Naive thymus-derived CD8-positive, alpha-beta T cell (primary cell): ENCODE measurements at places on chromosomes 7 and 10.
A peak's percentile ranks its signal among the peaks of the same experiment; 100 is the strongest.

DNA sequence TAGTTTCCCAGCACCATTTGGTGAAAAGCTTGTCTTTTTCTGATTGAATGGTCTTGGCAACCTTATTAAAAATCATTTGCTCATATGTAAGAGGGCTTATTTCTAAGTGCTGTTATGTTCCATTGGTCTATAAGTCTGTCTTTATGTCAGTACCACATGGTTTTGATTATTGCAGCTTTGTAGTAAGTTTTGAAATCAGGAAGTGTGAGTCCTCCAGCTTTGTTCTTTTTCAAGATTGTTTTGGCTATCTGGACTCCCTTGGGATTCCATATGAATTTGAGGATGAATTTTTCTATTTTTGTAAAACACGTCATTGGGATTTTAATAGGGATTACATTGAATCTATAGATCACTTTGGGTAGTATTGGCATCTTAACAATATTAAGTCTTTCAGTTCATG is 5.4 kb downstream of the KIF11 start:
- DNase-seq: no peak

GRCh38 chr7:104328970-104329825 is 795 bp downstream of the LHFPL3 start:
- DNase-seq: no peak

- DNase-seq: no peak
Observed at GRCh38 chr10:27068217-27068891, 31.9 kb downstream of the ANKRD26 start.

GRCh38 chr7:128211626-128212025 is 29.5 kb upstream of the LEP start:
- DNase-seq: no peak

DNA sequence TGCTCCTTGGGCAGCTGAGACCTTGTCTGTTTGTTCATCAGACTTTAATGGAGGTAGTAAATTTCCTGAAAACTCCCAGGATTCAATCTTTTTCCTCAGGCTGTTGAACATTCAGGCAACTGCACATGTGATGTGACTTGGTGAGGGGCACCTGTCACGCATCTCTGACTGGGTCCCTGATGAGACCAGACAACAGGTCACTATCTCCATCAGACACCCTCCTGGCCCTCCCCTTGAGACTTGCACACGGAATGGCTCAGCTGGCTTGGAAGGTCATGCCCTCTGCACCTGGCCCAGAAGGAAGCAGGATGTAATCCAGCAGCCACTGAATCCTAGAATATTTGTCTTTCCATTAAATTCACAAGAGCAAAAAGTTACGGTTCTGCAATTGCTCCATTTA is 15.9 kb downstream of the AQP1 start:
- no peak for DNase-seq

DNA sequence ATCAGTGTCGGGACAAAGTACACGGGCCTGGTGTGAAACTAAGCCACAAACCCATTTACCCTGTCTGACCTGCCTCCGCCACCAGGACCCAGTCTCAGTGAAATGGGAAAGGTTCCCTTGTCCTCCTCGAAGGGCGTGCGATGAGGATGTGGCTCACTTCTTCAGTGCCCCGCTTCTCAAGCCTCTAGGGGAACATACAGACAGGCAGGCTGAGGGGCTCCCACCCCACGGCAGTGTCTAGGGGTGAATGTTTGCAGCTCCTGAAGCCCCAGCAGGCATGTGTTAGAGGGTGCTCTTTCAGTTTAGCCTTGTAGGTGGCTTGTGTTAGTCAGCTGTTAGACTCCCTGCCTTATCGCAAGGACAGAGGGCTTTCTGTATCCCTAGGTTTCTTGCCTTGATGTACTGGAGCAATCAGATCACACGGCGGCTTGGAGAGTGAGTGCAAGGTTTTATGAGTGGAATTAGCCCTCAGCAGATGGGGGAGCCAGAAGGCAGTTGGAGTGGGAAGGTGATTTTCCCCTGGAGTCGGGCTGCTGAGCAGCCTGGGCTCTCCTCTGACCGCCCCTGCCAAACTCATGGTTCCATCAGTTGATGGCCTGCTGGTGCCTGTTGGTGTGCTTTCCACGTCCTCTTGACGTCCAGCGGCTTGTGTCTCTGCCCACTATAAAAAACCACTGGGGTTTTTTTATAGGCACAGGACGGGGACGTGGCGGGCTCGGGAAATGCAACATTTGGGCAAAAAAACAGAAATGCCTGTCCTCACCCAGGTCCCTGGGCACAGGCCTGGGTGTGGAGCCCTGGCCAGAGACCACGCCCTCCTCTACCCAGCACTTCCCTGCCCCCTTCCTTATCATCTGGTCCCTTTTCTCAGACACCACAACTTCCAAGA is 759 bp downstream of the NUDT1 start:
- peak; percentile 35 for DNase-seq

DNA sequence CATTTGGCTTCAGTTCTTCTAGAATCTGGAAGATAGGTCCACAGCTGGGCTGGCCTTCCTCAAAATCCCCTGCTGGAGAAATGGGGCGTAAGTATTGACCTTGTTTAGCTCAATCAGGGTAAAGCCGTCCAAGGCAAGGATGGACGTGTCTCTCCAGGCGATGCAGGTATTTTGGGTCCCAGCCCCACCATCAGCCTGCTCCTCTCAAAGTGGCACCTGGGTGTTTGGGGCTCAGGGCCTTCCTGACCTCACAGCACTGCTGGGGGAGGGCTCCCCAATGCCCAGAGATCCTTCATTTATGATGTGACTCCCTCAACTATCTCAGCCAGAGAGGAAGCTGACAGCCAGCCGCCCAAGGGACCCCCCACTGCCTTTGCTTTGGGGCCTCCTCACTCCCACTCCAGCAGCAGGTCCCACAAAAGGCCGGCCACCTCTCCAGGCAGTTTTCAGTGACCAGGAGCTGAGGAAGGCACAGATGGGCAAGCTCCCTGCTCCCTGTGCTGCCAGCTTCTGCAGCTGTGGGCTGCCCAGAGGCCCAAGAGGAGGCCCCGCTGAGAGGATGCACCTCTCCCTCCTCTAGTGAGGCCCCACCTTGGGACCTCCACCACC is 140.0 kb upstream of the TCERG1L start:
- DNase-seq: no peak

DNA sequence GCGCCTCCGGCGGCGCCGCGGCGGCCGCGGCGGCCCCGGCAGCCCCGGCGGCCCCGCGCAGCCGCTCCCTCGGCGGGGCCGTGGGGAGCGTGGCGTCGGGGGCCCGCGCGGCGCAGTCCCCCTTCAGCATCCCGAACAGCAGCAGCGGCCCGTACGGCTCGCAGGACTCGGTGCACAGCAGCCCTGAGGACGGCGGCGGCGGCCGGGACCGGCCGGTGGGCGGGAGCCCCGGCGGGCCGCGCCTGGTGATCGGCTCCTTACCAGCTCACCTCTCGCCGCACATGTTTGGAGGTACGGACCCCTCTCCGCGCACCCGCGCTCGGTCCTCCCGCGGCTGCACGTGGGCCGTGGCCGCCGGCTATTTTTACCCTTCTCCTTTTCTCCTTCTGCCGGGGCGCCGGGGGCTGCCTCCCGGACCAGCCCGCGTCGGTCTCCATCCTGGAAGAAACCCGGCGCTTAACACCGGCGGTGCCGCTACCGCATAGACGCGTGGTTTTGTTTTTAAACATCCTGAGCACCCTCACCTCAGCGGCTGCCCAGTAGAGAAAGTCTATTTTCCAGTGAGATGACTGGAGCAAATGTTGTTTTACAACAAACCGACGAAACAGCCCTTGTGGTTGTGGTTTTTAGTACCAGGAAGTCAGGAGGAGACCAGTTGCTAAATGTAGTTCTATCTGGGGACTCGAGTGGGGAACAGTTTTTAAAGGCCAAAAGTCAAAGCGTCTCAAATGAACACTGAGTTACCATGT is 1.3 kb downstream of the ZNRF2 start:
- DNase-seq: peak; percentile 30

- peak; percentile 44 for DNase-seq
Observed at GRCh38 chr10:93482145-93482834, at the start of gene MYOF. Gene MYOF (minus strand): TSS chr10:93482334. CDS start chr10:93482194, 140 bp downstream.

GRCh38 chr10:14474656-14475055 is 143.9 kb upstream of the FRMD4A start:
- DNase-seq: no peak

GRCh38 chr7:67553378-67553777 is 556.7 kb downstream of the TYW1 start:
- no peak for DNase-seq
